Dermis microvascular lymphatic vessel endothelial cell (primary cell): ENCODE measurements at places on chromosomes 11 and 22.
A peak's percentile ranks its signal among the peaks of the same experiment; 100 is the strongest.

- peak; percentile 78 for DNase-seq
Observed at GRCh38 chr22:41447435-41448188, 1.0 kb upstream of the TOB2 start.

GRCh38 chr11:76096552-76096951 is 109.8 kb downstream of the WNT11 start:
- DNase-seq, result no peak

- no peak for DNase-seq
Observed at GRCh38 chr11:100939571-100939970, 190.0 kb downstream of the PGR start.

DNA sequence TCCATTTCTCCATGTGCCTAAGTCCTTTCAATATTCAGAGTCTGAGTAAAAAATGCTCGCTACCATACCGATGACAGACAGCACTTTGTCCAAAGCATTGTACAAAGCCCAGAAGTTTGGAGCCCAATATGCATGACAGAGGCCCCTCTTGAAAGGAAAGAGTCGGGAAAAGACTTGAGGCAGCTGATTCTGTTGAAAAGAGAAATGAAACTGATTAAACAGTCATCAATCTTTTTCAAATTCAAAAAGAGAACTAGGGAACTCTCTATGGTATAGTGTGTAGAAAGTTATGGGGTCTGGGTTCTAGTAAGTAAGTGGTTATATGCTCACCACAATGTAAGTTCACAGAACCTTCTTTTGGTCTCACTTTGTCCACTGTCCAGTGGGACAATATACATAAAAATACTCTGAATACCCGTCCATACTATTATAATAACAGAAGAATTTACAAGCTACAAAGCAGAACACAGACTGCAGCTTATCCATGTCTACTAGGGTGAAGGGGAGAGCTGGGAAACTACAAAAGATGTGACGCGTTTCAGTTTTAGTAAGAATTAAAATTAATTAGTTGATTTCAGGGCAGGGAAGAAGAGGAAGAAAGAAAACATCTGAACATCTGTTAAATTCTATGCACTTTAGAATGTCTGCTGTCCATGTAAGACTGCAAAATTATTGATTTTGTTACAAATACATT is 26.7 kb downstream of the ALG8 start:
- DNase-seq, result no peak
